ENCODE measurements at places on chromosomes 6 and 20.

- peak; percentile 6 for DNase-seq
Measured at GRCh38 chr6:147509891-147510290, 1.4 kb downstream of the SAMD5 start.

- DNase-seq = no peak
Measured at GRCh38 chr6:131331151-131331550, 195.9 kb downstream of the AKAP7 start.

- DNase-seq = no peak
Measured at GRCh38 chr6:51289041-51289440, 470.4 kb downstream of the TFAP2B start.

GRCh38 chr20:12083269-12083668 is 165.6 kb downstream of the BTBD3 start:
- no peak for DNase-seq

DNA sequence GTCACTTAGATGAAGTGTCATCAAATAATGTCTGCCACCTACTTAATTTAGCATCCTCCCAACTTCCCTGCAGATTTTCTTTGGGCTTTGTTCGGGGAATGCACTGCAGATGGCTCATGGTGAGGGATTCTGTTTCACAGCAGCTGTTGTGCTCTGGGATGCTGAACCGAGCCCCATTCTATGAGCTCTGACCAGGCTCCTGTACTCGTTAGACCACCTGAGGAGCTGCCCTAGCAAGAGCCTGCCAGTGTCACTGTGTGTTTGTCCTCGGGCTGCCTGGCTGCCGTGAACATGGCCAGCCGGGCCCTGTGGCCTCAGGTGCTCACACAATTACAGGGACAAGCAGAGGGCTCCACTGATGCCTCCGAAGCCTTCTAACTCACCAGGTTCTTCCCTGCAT is 238.8 kb upstream of the ECI2 start:
- no peak for DNase-seq

GRCh38 chr20:48834278-48834677 is 6.5 kb upstream of the PREX1 start:
- no peak for DNase-seq

GRCh38 chr20:46814366-46815232 is 80.0 kb upstream of the EYA2 start:
- DNase-seq = peak; percentile 88

- no peak for DNase-seq
Measured at GRCh38 chr6:24566020-24566767, 71.4 kb downstream of the ALDH5A1 start.

DNA sequence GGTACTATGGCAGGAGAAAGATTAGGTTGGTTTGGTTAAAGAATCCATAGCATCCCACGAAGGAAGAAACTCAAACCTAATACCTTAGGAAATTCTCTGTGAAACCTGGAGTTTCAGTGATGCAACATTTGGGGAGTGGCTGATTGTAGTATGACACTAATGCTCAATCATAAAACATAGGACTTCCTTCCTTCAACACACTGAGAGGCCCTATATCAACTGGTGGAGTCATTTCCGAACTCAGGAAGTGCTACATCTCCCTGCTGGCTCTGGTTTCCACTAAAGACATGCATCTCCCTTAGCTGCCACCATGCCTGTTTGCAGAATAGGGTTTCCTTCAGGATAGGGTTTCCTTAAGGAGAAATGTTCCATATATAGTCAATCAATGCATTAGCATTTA is 5.2 kb upstream of the MANEA start:
- DNase-seq = no peak

- DNase-seq = no peak
Measured at GRCh38 chr6:158539413-158539812, 20.5 kb upstream of the TMEM181 start.

DNA sequence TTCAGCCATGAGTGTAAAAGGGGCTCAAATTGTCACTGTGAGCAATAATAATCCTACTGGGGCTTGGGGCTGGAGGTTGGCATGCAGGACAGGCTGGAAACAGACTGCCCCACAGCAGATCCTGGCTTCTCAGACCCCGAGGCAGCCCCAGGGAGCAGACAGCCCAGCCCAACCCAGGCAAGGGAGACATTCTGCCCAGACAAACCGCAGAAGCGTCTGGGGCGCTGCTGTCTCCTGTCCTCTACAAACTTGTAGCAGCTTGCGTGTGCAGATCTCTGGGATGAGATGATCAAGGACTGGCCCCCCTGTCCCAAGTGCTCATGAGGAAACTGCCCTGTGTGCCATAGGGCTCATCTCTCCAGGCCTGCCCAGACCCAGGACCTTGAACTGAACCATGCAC is 84.6 kb downstream of the MAFB start:
- DNase-seq = no peak

- DNase-seq = no peak
Measured at GRCh38 chr6:138508676-138508988, 9.3 kb upstream of the NHSL1 start.

GRCh38 chr6:15690510-15690909 is 27.7 kb upstream of the DTNBP1 start:
- DNase-seq = no peak

DNA sequence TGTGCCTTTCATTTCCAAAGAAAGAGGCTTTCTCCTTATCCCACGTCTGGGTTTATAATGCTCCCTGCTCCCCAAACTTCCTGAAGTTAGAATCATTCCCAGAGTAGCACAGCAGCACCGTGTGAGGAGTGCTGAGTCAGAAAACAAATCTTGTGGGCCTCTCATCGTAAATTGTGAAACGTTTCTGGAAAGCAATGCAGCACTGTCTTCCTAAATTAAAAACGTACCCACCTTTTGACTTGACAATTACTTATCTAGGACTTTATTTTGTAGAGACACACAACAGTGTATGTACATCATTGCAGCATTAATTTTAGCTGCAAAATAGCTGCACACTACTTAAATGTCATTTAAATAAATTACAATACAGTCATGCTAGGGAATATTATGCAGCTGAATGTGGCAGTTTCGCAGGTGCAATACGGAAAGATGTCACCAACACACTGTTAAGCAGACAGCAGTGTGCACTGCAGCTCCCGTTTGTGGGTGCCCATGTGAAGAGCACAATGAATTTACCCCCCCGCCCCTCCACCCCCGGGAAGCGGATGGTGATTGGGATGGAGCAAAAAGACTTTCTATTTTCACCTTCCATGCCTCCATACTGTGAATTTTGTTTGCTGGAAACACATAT is 30.8 kb downstream of the RRBP1 start:
- no peak for DNase-seq

DNA sequence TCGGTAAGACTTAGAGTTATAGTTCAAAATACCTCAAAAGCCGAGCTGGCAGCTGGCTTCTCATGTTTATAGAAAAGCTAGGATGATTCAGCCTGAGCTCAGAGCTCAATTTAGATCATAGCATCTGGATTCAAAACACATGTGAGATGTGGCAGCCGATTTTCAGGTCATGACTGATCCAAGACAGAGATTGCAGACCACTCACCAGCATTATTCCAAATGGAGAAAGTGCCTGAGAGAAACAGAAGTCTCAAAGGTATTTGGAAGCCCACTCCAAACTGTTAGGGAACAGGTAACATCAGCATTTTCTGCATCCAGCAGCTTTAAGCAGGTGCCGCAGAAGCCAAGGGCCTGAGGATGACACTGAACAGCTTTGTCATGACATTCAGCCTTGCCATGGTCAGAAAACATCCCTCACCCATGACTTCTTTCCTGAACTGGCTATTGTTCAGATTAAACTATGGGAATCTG is 102.2 kb downstream of the BACH2 start:
- DNase-seq = peak; percentile 7

DNA sequence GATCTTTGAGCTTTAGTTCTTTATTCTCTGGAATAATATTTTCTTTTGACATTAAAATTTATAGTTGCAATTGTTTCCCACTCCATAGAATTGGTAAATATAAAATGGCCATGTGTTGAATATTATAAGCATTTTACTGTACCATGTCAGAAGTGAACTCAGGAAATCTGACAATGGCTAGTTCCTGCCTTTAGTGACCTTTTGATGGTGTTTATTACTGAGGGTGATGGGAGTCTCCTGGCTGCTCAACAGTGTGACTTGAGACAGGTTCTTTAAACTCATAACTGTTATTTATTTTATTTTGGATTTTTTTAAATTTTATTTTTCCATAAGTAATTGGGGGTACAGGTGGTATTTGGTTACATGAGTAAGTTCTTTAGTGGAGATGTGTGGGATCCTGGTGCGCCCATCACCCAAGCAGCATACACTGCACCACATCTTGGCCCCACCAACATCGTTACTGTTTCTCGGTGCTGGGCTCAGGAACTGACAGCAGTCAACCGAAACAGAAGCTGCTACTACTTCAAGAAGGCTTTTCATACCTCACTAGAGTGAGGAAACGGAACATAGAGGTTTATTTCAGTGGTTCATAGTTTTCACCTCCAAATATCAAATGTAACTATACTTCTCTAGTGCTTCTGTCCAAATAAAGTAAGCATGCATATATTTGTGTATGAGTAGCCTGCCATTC is 90.4 kb downstream of the PLEKHG1 start:
- no peak for DNase-seq

- no peak for DNase-seq
Measured at GRCh38 chr6:117399126-117399525, 26.6 kb downstream of the ROS1 start.

- DNase-seq = no peak
Measured at GRCh38 chr20:36404435-36404978, 98.4 kb downstream of the DLGAP4 start.

- peak; percentile 1 for DNase-seq
Measured at GRCh38 chr20:39268981-39269461, 306.9 kb downstream of the DHX35 start.

DNA sequence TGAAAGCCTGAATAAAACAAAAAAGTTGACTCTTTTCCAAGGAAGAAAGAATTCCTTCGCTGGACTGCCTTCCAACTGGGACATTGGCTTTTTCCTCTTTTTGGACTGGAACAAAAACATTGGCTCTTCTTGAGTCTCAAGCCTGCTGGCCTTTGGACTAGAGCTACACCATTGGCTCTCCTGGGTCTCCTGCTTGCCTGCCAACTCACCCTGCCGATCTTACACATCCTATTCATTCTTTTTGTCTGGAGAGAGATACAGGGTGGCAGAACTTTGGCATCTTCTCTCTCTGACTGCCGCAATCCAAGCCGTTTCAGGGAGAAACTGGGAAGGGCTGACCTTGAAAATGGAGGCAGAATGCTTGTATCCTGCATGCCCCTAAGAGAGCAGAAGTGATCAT is 20.2 kb downstream of the DDO start:
- DNase-seq = no peak

DNA sequence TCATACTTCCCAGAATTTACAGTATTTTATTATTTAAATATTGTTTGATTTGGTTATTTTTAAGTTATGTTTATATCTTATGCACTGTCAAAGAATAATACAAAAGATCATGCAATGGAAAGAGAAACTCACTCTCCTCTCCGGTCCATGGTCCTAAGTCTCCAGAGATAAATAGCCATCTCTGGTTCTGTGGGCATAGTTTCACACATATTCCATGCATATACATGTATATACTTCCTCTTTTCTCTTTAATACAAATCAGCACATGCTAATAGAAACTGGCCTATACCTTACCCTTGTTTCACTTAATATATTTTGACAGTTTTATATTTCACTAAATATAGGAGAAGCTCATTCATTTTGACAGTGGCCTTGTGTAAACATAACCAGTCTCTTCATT is 901.7 kb upstream of the CITED2 start:
- DNase-seq = no peak

GRCh38 chr6:137740967-137741761 is 125.9 kb upstream of the TNFAIP3 start:
- no peak for DNase-seq

DNA sequence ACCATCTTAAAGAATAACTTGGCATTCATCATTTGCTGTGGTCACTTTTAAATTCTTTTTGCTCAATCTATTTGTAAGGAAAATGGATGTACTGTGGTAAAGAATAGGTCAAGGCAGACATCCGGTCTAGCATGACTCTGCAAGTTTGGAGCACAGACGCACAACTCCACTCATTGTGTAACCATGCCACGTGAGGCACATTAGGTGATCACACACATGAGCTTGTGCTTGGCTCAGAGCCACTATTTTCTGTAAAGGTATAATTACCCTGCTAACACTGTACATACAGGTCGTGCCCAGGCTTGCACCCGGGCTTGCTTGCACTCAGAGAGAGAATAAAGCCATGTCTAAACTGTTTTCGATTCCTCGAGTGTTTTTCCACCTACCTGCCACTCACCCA is 1289.1 kb upstream of the ADGRB3 start:
- no peak for DNase-seq

GRCh38 chr6:24524805-24525204 is 30.0 kb downstream of the ALDH5A1 start:
- no peak for DNase-seq

- DNase-seq = no peak
Measured at GRCh38 chr6:122853259-122853995, 64.4 kb downstream of the SMPDL3A start.

- no peak for DNase-seq
Measured at GRCh38 chr6:148271711-148272439, 70.8 kb upstream of the SASH1 start.

DNA sequence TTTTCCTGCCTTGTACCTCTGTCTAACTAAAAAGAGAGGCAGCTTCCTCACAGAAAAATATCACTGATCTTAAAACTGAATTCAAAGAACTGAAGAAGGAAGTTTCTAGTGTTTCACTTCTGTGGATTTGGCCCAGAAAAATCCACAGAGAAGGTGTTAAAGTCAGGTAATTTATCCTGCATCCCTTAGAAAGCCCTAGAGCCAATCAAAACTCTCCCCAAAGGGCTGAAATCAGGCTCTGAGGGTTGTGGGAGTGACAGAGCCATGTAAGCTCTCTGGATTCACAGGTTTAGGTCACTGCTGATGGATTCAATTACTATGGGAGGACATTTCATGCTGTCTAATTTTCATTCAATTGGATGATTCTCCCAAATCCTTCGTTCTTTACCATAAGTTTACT is 152.3 kb downstream of the OR2B2 start:
- DNase-seq = no peak

DNA sequence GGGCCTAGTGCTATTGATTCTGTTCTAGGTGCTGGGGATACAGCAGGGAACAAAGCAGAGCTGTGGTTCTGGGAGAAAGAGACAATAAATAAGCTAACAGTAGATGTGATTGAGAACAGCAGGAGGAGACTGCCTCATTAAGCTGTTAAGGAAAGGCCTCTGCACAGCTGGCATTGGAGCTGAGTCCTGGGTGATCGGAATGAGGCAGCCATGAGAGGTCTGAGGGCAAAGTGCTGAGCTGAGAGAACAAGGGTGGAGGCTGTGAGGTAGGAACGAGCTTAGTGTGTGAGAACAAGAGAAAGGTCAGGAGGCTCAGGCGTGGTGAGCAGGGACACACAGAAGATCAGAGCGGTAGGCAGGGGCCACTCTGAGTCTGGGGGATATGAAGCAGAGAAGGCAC is 18.3 kb downstream of the DDX27 start:
- no peak for DNase-seq

GRCh38 chr6:133809406-133809805 is 79.5 kb upstream of the TCF21 start:
- DNase-seq = no peak

DNA sequence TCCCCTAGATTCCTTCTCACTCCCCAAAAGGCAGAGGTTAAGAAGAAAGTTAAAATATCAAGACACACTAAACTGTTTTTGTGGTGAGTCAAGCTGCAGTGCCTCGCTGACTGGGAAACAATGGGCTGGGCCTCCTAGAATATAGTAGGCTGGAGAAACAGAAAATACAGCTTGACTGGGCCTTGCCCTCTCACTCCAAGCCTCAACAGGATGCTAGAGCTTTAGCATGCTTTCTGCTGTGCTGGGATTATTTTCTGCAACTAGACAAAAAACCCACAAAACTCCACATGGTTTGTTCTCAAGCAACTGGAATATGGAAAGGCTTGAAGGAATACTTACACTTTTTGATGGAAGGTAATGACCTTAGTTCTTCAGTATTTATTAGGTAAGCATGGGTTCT is 27.9 kb downstream of the FOXO3 start:
- peak; percentile 35 for DNase-seq

GRCh38 chr6:30656513-30656912 is 9.6 kb downstream of the C6orf136 start:
- no peak for DNase-seq

All from kidney glomerular epithelial cell (primary cell).